ENCODE measurements at places on chromosomes 1 and 21.

DNA sequence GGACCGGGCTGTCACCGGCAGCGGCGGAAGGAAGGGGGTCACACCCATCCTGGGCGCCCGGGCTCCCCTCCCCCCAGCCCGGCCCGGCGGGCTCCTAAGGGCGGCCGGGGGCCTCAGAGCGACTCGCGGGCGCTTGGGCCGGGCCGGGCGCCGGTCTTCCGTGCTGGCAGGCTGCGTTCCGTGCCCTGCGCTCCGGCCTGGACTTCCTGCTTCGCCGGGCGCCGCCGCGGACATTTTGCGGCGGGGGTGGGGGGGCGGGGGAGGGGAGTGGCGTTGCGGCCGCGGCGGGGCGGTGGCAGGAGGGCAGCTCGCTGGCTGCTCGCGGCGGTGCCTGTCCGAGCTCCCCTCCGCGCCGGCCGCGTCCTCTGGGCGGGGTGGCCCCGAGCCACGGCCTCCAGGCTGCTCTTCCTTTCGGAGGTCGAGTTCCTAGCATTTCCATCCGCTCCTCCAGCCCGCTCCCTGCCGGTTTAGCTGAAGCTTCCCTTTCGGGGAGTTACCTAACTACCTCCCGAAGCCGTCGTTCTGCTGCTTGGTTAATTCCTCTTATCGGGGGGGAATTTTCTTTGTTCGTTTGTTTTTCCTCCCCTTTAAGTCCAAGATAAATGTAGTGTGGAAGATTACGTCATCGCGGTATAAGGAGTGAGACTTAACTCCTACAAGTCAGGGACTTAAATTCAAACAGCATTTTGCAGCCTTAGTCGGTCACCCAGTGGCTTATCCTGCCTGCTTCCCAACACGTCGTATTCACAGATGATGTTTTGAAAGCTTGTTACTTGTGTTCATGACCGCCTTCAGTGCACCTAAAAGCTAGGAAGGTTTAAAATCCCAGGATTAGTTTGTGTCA is 730 bp downstream of the CDC42 start:
- DNase-seq: no peak

- no peak for DNase-seq
These were observed 20.5 kb upstream of the RPTN start for GRCh38 chr1:152179566-152179965.

GRCh38 chr1:179302070-179302469 is 8.5 kb downstream of the SOAT1 start:
- DNase-seq: no peak

DNA sequence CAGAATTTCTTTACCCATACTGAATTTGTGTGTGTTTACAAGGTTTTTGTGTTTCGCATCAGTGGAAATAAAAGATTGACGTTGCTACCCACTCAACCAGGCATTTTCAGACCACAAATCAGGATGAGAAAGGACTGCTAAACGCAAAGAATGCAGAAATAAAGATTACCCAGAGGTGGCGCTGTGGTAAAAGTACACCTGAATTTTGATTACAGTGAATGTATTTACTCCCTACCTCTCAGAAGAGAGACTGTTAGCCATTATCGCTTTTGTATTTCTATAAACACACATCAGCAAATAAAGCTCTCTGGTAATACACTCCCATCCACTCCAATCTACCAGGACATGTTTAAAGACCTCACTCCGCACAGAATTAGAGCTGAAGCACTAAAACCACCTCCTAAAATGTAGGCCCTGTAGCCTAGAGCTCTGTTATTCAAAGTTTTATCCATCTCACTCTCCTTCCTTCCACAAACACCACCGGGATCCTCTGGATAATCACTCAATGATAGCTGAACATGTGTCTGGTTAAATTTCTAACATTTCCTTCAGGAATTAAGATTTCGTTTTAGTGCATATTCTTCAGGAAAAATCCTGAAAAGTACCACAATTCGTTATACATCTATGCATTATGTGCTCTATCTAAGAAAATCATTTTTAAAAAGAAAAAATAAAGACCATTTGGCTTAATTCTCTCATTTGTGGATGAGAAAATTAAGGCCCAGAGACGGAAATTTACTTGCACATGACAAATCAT is 2.5 kb upstream of the LMO4 start:
- no peak for DNase-seq

- DNase-seq: no peak
These were observed 314 bp downstream of the DPH5 start for GRCh38 chr1:101025283-101025656.

GRCh38 chr1:230268371-230269170 is 157.6 kb downstream of the PGBD5 start:
- DNase-seq: peak; percentile 3

GRCh38 chr21:32021319-32021994 is 148.6 kb downstream of the HUNK start:
- no peak for DNase-seq

DNA sequence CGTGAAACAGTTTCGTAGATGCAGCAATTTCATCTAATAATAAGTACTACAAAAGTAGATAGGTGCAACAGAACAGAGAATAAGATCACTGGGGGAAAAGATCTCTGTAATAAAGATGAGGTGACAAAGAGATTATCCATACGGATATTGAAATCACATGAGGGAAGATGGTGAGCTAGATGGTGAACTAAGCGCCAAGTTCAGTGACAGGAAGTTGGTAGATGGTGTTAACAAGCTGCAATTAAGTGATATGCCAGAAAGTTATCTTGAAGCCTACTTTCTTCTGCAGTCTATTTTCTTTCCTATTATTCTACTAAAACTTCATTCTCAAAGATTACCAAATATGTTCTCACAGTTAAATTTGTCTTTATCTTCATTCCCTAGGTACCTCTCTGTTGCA is 7.1 kb downstream of the LRIF1 start:
- no peak for DNase-seq

Measured in NCI-H1048 (cell line).